ENCODE measurements at places on chromosomes 1 and 21.

- DNase-seq: no peak
These were observed 13.4 kb upstream of the PIAS3 start for GRCh38 chr1:145871994-145872924.

GRCh38 chr1:3040004-3040403 lies 18.7 kb downstream of the ACTRT2 start:
- no peak for DNase-seq

- DNase-seq: no peak
These were observed 69.2 kb upstream of the AJAP1 start for GRCh38 chr1:4585216-4585615.

- no peak for DNase-seq
These were observed 5.7 kb upstream of the SVBP start for GRCh38 chr1:42822800-42823392.

GRCh38 chr1:184387476-184388318 lies 868 bp downstream of the C1orf21 start:
- no peak for DNase-seq

DNA sequence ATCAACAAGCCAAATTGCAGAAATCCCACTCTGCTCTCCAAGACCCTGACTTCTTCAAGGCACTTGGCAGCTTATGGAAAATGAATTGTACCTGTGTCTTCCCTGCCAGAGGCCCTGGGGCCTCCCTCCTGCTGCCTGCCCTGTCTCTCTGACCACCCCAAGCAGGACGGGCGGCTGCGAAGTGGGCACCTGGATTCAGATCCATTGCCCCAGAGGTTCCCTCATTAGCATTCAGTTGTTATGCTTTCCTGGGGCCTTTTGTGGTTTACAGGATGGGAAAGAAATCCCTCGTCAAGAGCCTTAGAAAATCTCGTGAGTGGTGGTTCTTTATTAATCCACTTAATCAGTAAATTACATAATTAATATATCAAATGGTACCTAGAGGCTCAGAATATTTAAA lies 179.3 kb downstream of the TNR start:
- DNase-seq: no peak

DNA sequence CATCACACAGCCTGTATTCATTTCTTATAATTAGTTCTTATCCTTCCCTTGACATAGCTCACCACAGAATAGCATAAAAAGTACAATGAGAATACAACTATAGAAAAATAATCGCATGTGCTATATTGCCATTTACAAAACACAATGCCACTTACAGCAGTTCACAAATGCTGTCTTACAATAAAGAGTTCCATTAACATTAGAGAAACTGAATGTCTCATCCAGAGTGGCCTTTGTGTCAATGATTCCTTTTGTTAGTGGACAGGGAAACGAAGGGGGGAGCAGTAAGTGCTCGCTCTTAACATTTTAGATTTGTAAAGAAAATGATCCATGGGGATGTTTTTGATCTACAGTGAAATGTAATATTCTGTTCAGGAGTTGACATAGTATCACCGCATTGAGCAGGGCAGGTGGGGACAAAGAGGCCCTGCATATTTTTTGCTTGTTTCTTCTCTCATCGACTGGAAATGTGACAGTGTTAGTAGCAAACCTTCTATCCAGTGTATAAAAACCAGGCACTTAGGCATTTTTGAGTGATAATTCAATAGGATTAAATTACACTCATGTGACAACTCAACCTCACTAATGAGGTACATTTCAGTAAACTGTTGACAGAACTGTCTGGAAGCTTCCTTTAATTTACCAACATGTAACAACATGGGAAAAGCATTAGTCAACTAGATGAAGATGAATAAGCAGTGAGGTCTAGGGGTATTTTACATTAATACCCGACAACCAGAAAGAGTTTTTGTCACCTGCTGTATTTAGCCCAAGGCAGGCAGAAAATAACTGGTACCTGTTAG lies 35.6 kb upstream of the RRP15 start:
- no peak for DNase-seq

- no peak for DNase-seq
These were observed 44.5 kb downstream of the DDR2 start for GRCh38 chr1:162676750-162677149.

GRCh38 chr21:30146558-30147282 lies 19.9 kb downstream of the CLDN17 start:
- DNase-seq: peak; percentile 16

DNA sequence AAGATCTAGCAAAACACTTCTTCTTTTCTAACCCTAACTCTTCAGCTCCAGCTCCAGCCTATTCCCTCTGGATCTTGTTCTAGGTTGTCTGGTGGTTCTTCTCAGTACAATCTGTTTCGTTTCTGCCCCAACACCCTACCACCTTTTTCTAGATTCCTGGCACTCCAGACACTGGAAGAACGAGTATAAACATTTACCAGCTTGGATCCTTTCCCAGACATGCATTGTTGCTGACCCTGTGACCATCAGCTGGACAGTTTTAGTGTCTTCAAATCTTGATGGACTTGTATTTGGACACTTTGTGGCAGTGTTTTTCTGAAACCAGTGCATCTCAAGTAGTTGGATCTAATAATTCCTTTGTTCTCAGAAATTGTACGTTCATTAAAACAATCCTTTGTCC lies 30.6 kb upstream of the CACNA1E start:
- DNase-seq: no peak
